Left renal pelvis (tissue), 4 donors: ENCODE measurements at places on chromosomes 3 and 15. TPM values are rescaled to one million over a fixed set of nuclear protein-coding genes. Genes with fewer than 3 reads are reported as not detected.
A peak's percentile ranks its signal among the peaks of the same experiment; 100 is the strongest.

The CORO2B gene
- polyA plus RNA-seq = 5.5 TPM

The NGLY1 gene
- 36.8 TPM for polyA plus RNA-seq

The ALPK3 gene
- 13.6 TPM for polyA plus RNA-seq

The CYP11A1 gene
- 2.5 TPM for polyA plus RNA-seq

The SAMMSON gene
- not detected for polyA plus RNA-seq

The SPTSSB gene
- 0.20 TPM for polyA plus RNA-seq

The GORASP1 gene
- polyA plus RNA-seq = 75.8 TPM

The LEKR1 gene
- 4.1 TPM for polyA plus RNA-seq

The CCDC33 gene
- polyA plus RNA-seq = 3.1 TPM

The ISL2 gene
- not detected for polyA plus RNA-seq

The ABI3BP gene
- polyA plus RNA-seq = 37.5 TPM

The EXD1 gene
- not detected for polyA plus RNA-seq

The RGMA gene
- 7.2 TPM for polyA plus RNA-seq

GRCh38 chr3:137766041-137766875 is 2.1 kb downstream of the SOX14 start:
- no peak for DNase-seq

DNA sequence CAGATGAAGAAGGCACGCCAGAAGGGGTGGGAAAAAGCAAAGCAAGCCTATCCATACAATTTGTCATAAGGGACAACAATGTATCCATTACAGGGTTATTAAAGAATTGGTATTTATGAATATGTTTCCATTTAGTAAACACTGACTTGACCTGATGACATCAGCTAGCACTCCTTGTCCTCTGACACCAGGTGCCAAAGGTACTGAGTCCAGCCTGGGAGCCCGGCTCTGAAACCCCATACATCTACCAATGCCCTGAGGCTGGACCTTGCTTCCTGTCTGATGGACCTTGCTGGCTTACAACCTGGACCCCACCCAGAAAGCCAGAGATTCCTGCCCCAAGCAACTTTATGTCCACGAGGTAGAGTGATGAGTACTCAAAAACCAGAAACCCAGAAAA is 263.0 kb upstream of the ATP11B start:
- no peak for DNase-seq

- no peak for DNase-seq
Measured at GRCh38 chr15:97968380-97968779, 7.9 kb downstream of the ARRDC4 start.

DNA sequence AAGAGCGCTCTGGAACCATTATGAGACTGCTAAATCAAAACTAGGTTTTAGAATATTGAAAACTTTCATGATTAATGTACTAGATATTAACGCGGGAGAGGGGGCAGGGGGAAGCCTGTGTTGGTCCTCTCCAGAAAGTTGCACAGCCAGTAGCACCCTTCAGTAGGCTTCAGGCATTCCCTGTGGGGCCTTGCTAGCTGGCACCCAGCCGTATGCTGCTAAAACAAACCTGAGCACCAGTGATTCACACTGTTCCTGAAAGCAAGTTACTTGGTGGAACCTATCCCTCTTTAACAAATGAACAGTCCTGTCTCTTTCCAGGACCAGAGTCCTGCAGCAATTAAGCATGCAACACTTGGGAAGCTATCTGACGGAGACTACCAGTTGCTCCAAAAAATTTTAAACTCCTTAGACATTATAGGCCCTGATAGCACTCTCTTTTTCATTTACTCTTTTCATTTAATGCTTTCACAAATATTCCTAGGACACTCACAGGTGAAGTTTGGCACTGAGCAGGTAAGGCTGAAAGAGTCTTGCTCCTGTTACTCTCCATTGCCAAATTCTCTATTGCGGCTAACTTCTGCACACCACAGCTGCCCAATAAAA is 1.2 kb upstream of the ATRIP start:
- no peak for DNase-seq

DNA sequence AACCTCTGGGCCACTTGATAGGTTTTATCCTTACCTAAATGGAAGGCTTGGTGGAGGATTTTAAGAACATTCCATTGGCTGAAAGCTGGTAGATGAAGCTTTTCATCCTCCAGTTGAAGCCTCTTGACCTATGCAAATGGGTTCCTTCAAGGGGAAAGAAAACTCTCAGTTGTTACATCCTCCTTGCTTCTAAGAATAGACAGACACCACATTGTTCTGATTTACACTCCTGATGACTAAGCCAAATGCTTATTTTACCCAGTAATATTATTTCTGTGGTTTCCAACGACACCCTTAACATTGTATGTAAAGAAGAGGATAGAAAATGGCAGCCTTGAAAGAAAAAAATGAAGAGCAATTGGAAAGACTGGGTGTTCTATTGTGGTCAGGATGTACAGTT is 480.5 kb downstream of the OTOL1 start:
- DNase-seq = no peak

- DNase-seq = peak; percentile 14
Measured at GRCh38 chr15:33242165-33242564, 47.7 kb upstream of the FMN1 start.

GRCh38 chr15:61655881-61656280 is 404.4 kb downstream of the VPS13C start:
- DNase-seq = no peak

DNA sequence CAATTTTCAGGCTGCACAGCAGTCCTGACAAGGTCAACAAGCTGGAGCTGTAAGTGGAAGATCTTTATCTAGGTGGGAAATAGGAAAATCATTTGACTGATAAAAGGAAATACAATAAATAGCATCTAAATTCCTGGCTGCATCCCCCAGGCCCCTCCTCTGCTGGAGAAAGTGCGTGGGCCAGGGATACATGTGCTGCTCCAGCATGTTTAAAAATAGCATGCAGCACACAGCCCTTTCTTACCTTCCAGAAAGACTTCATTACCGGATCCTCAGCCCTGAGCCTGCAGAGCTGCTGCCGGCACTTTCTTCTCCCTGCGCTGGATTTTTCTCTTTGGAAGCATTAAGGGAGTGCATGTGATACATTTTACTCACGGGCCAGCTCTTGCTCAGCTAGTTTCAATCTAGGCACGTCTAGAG is 77.3 kb downstream of the HMG20A start:
- no peak for DNase-seq

- DNase-seq = no peak
Measured at GRCh38 chr3:56484122-56484521, 15.9 kb upstream of the ERC2 start.

DNA sequence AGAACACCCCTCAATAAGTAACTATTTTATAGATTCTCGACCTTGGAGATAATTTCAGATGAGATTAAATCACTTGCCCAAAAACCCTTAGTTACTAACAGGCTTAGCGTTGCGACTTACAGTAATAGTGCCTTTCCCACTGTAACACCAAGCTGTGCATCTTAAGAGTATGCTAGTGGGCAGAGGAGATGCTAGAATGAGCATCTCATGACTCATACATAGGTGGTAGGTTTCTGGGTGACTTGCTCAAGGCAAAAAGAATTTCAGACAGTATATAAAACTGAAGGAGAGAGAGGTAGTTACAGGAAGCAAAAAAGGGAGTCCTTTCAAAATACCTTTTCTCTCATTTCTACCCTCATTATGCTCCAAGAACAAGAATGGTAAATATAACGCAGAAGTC is 3.9 kb downstream of the KATNBL1 start:
- DNase-seq = no peak

DNA sequence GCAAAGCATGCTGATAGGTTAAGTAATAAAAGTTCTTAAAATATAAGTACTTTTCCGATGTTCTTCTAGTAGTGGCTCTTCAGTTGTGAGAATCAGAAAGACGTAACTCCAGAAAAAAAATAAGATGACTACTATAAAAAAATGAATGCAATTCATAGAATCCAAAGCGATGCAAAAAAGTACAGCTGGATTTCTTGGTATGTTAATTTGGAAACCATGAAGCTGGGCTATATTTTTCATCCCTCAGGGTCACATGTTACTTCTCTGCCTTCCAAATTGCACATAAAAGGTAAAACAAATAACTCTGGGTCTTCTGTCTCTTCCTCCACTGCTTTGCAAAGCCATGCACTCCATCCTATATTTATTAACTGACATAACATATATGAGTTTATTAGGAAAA is 843.9 kb upstream of the DPPA4 start:
- DNase-seq = no peak

- DNase-seq = no peak
Measured at GRCh38 chr3:10396083-10396482, 75.2 kb upstream of the SEC13 start.

- DNase-seq = no peak
Measured at GRCh38 chr3:124372775-124373174, 357.5 kb upstream of the UMPS start.

DNA sequence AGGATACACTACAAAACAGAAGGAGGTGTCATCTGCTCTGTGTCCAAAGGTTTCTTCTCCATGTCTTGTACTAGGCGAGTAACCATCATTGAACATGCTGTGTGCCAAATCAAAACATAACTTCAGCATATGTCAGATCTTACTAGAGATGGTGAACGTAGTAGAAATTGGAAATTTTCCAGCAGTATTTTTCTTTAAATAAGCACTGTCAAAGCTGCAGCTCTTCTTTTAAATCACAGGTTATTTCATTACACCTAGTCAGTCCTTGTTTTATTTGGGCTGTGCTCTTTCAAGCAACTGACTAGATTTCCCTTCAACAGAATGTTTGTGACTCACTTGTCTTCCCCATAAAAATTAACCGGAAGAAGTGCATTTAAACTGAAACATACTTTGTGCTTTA is 46.5 kb downstream of the MSL2 start:
- DNase-seq = no peak

- no peak for DNase-seq
Measured at GRCh38 chr3:125611908-125612307, 16.6 kb upstream of the OSBPL11 start.
